ENCODE measurements at places on chromosomes 4 and X.

DNA sequence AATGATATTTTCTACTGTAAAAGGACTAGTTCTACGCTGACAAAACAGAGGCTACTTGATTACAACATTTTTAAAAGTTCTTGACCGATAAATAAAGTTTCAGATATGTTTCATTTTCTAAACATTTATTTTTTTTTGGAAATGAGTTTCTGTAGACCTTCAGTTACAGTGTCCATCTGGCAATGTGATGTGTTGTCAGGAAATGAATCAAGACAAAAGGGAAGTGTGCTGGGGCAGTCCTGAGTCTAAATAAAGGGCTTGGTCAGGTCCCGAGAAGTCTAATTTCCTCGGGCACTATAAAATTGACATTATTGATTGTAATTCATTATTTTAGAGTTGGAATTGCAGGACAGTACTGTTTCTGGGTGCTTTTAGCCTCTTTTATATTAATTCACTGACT is 57.0 kb upstream of the FTHL17 start:
- no peak for DNase-seq

DNA sequence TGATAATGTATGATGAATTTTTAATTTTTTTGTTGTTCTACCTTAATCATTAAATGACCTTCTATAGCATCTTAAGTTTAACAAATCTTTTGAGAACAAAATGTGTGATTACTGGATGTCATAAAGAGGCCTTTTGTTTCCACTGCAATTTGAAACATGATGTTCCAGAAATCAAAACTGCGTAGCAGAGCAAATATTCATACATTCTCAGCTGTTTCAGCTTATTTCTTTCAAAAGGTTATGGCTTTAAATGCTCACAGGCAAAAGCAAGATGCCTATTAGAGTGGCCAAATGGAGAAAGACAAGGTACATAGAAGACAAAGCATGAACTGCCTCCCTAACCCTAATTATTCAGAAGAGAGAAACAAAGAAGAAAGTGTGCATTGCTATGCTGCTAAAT is 233.0 kb upstream of the SLC7A11 start:
- DNase-seq, result no peak

DNA sequence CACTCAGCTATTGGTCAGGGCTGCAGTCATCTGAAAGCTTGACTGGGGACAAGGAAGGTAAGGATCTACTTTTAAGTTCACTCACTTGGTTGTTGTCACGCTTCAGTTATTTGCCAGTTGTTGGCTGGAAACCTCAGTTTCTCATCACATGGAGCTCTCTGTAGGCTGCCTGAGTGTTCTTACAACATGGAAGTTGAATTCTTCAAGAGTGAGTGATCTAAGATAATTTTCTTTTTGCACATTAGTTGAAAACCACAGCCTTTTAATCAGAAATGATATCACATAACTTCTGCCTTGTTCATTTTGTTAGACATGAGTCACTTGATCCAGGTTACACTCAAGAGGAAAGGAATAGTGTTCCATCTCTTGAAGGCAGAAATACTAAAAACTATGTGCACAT is 552.7 kb downstream of the RAPGEF2 start:
- DNase-seq, result no peak

DNA sequence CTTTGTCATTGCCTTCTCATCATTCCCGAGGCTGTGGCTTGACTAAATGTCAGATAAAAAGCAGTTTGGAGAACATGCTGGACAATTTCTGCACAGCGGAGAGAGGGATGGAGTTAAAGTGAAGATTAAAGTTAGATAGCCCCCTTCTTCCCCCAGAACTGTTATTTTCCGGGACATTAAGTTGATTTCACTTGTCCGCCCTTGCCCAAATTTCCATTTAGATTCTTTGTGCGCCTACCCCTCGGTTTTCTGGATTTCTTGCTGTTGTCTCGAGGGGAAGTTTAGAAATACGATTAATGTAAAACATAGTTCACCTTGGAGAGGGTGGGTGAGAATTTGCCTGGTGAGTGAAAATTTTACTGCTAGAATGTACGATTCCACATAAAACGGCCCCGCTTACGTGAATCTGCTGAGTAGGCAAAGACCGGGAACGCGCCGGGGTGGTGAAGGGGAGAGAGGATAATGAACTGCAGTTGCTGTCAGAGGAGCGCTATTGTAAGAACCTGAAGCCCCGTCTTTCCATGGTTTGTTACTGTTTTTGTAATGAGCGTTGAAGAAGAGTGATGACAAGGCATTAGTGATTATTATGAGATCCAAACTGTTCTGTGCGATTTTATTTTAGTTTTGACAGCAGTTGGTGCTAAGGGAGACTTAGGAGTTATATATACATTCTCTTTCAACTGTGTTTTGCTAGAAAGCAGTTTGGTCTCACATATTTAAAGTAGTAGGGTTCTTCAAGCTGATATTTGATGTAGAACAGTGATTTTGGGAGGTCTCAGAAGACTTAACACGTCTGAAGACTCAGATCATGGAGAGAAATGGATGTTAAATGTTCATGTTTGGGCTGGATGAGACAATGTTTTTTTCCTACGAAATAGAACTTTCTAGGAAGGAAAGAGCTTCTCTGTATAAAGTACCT is 73.0 kb downstream of the AFF1 start:
- peak; percentile 22 for DNase-seq

DNA sequence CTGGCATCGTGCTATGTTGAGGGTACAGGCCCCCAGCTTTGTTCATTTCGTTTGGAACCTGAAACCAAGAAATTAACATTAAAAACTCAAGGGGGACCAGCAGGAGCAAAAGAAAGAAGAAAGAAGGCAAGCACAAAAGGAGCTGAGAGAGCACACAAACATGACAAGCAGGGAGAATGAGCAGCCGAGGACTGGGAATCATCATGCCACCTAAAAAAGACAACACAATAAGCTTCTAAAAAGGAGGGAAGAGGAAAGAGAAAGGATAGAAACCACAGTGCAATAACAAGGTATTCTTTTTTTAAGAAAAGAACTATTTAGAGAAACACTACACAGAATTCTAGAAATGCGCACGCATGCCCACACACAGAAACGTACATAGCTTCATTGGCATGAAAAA is 103.2 kb upstream of the FAM9B start:
- DNase-seq, result no peak

Data from NCI-H446 (cell line).